ENCODE measurements at places on chromosomes 2 and 18.

DNA sequence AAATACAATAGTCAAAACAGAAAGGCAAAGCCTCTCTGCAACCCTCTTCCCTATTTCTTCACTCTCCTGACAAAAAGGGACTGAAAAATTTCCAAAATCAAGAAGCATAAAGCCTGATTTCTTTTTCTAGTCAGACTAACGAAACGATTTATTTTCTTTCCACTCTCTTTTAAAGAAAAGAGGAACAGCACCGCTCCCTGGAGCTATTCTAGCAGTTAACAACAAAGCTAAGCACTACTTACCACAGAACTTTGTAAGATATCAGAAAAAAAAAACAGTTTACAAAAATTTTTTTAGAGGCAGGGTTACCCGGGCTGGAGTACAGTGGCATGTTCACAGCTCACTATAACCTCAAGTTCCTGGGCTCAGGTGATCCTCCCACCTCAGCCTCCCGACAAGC is 14.4 kb upstream of the FHL2 start:
- no peak for DNase-seq

GRCh38 chr2:64914735-64915509 is 74.3 kb upstream of the SLC1A4 start:
- no peak for DNase-seq

DNA sequence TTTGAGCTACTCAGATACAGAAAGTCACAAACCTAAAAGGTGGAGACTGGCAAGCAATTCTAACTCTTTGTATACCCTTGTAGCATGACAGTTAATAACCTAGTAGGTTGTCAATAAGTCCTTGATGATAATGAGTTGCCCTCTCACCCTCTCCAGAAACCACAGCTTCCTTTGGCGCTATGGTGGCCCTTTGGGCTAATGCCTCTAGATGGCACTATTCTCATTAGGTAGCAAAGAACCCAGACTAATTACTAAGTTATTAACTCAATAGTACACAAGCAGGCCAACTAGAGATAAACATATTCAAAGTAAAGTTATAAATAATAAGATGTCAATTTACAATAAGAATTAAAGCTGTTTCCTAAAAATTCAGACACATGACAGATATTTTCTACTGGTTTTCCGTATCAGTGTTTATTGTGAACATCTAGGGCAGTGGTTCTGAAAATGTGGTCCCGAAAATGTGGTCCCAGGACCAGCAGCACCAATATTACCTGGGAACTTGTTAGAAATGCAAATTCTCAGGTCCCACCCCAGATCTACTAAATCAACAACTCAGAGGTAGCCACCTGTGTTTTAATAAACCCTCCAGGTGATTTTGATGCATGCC is 41.1 kb downstream of the LDAH start:
- peak; percentile 41 for DNase-seq

GRCh38 chr2:114968748-114969400 is 526.4 kb downstream of the DPP10 start:
- no peak for DNase-seq

DNA sequence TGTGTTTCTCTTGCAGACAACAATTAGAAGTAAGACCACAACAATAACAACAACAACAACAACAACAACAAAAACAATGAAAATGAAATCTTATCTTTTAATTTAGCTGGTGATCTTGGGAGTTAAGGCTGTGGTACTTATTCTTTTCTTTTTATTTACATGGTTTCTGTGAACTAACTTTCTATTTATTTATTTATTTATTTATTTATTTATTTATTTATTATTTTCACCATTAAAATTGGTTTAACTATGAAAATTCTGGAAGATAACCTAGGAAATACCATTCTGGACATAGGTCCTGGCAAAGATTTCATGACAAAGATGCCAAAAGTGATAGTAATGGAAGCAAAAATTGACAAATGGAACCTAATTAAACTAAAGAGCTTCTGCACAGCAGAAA is 102.5 kb upstream of the PNPT1 start:
- DNase-seq: no peak

DNA sequence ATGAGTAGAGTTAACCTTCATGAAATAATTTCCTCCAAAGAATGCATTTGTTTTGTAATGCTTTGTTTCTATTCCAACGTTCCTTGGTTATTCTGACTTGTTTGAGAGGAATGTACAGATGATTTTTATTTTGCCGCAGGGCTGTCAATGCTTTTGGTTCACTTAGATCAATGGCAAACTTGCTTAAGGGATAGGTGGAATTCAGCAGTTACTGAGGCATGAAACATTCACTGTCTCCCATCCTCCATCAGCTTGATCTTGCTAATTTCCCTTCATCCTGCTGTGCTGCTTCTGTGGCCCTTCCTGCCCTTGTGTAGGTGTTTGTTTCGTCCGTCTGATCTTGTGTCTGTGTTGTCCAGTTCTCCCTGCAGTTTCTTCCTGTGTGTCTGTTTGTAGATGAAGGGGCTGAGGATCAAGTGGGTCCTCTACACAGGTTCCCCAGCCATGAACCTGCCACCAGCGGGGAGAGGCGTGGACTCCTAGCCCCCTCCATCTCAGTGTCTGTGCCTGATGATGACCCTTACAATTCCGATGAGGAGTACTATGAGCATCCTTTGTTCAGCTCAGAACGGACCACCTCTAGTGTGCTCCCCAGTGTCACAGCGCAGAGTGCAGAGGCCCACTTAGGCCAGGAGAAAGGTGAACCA is 84.2 kb upstream of the UNC80 start:
- no peak for DNase-seq

- no peak for DNase-seq
Measured at GRCh38 chr2:24304631-24305030, 55.7 kb downstream of the ITSN2 start.

- no peak for DNase-seq
Measured at GRCh38 chr2:237456200-237456843, 30.7 kb upstream of the MLPH start.

DNA sequence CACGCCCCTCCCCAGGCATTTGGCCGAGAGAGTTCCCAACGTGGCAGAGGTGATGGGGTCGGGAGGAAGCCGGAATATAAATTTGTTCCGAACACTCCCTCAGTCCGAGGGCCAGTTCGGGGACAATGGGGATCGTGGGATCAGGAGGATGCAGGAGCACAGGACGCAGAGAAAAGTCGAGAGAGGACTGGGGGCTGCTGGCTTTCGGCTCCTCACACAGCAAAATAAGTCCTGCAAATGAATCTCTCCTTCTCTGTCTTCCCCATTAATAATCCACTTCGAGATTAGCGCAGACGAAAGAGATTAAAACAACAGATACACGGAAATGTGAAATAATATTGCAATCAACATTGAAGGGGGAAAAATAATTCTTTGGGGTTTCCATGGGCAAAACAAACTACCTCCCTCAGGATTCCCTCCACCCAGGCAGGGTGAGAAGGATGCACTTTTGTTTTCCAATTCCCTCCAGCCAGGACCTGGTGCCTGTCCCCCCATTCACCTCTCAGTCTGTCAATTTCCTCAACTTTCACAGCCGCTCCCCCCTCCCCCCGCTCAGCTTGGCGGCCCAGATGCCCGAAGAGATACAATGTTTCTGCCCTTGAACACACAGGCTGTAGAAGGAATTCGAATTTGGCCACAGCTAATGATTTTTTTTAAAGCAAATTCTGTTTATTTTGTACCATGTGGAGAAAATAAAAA is 3.1 kb upstream of the ZEB2 start:
- DNase-seq: no peak

- no peak for DNase-seq
Measured at GRCh38 chr2:9375857-9376428, 47.4 kb downstream of the ITGB1BP1 start.

DNA sequence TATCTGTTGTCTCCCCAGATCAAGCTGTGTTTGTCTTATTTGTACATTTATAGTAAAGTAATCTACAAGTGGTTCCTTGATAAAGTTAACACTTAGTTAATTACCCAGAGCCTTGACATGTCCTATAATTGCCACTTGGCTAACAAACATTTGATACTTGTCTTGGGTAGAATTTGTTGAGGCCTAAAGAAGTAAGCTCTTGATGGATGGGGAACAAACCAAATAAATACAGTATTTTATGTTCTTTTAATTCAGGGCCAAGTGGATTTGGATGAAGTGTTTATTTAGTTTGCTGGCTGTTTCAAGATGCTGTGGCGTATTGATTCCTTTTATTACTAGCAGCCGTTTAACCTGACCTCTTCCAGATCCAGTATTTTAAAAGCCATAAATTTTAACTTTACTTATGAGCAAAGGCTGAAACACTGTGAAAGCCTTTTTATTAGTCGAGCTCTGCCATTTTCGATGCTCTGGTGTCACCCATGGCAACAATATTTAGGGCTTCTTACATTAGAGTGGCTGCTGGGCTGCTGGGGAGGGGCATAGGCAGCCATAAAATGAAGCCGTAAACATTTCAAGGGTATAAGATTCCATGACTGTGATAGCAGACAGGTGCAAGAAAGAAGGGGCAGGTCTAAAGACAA is 401.6 kb upstream of the NRP2 start:
- DNase-seq: no peak

DNA sequence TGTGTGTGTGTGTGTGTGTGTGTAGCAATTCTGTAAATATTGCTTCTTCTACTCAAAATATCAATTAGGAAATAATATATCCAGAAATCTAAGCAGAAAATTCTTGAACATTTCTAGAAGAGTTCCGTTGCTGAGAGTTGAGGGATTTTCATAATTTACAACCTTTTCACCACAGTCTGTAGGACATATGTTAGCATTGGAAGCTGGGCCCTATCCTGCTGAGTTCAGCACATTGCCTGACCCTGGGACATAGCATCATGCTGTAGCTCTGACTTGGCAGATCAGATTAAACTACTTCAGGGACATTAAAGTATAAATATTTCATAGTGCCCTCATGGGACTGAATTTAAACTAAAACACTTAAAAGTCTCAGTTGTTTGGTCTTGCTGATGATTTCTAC is 129.2 kb upstream of the KCNH7 start:
- no peak for DNase-seq

GRCh38 chr2:174878537-174879147 is 114.4 kb upstream of the CHRNA1 start:
- no peak for DNase-seq

GRCh38 chr2:184564092-184564491 is 34.2 kb upstream of the ZNF804A start:
- no peak for DNase-seq

DNA sequence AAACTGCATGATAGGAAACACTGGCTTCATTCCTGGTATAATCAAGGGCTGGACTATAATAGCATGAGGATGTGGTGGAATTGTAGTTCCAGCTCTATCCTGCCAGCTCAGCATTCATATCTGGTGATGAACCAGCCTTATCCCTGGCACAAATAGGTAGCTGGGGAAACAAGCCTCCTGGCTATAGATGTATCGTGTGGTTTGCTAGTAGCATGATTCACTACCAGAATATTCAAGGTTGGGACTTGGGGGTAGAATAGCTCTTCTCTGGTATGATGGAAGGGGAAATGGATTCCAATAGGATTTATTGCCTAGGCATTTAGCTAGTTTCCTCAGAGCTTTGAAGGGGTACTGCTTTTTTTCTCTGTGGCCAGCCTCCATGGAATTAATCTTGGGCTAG is 532.8 kb downstream of the FBXO15 start:
- DNase-seq: no peak

DNA sequence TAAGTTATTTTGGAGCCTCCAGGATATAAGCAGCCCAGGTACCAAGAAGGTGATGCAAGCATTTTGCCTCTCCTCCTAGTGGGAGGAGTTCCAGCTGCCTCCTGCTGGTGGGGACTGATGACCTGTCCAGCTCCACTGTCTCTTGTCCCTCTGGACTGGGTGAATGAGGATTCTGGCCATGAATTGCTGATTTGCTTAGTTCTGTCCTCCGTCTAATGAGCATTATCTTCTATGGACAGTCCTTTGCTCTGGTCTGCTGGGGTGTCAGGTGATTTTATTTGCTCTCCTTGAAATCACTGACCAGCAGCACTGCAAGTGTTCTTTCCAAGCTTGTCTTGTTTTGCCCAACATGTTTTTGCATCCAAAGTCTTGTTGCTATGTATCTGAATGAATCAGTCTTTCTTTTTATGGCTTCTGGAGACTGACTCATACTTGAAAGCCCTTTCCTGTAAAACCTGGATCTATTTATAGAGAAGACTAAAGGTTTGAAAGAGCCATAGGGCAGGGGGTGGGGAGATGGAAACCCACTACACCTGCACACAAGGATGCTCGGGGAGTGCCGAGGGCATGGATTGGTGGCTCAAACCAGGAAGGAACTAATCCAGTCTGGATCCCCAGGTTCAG is 40.5 kb upstream of the EFHD1 start:
- DNase-seq: no peak

GRCh38 chr18:62710417-62710816 is 4.9 kb upstream of the PHLPP1 start:
- no peak for DNase-seq

GRCh38 chr2:57877811-57878170 is 168.8 kb upstream of the VRK2 start:
- DNase-seq: no peak

DNA sequence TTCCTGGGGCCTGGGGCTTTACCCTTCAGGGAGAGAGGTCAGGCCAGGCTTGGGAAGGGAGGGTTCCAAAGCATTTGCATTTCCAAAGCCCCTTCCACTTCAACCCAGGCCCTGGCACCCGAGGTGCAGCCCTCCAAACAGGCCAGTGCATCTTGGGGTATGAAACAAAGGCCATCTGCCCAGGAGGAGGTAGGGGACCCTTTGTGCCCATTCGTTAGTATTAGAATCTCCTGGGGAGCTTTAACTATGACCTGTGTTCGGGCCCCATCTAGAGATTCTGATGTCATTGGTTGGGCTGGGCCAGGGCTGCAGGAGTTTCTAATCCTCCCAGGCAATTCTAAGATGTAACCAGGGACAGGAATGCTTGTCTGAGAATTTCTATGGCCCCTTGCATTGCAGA is 73.6 kb downstream of the CIB4 start:
- DNase-seq: no peak

DNA sequence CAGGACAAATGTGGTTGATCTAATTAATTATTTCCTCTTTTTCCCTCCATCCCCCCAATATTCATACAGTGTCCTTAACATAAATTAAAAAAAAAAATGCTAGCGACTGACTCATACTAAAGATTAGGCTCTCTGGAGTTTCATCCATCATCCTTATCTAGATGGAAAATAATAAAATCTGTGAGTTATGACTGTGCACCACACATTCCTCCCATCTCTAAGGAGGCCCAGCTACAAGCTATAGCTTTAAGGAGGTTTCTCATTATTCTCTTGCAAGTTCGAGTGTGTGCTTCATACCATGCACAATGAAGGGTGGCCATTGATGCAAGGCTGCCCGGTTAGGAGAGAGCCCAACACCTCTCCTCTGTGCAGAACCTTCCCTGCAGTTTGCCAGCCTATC is 77.3 kb downstream of the XDH start:
- DNase-seq: no peak

- no peak for DNase-seq
Measured at GRCh38 chr2:174529916-174530315, 43.1 kb upstream of the GPR155 start.

DNA sequence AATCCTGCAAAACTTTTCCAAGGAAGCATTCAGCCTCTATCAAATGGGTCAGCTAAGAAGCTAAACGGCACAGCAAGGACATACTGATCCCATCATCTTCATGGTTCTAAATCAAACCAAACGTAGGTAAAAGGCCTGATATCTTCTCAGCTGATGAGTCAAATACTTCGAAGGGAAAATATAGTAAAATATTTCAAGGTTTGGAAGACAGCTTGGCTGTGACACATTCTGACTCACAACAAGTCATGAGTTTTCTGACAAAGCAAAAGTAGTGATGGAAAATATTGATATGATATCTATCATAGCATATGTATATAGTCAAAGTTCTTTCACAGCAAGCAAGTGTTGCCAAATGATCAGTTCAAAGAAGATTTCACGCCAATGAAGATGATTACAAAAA is 31.5 kb downstream of the DOCK10 start:
- no peak for DNase-seq

GRCh38 chr18:13641551-13642439 is 84.6 kb downstream of the FAM210A start:
- DNase-seq: no peak

GRCh38 chr18:50594942-50595341 is 35.1 kb downstream of the MAPK4 start:
- DNase-seq: no peak
